ENCODE measurements at places on chromosomes 11 and 22.

GRCh38 chr11:14577292-14577691, 57.1 kb upstream of the PSMA1 start:
- DNase-seq: no peak

GRCh38 chr22:26956371-26956770, 299.0 kb downstream of the MIAT start:
- DNase-seq: no peak

DNA sequence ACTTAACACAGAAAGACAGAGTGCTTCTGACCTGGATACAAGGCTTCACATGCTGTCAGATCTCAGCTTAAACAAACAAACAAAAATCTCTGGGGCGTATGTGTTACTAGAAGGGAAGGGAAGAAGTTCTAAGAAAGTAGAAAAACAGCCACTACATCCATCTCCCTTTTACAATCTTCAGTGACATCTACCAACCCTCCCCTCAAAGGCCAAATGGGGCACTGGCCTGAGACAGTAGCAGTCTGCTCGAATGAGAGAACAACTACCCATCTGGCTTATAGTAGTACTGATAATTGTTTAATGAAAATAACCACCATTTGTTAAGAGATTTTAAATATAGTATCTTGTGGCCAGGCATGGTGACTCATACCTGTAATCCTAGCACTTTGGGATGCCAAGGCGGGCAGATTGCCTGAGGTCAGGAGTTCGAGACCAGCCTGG, 29.4 kb downstream of the CCDC83 start:
- no peak for DNase-seq

DNA sequence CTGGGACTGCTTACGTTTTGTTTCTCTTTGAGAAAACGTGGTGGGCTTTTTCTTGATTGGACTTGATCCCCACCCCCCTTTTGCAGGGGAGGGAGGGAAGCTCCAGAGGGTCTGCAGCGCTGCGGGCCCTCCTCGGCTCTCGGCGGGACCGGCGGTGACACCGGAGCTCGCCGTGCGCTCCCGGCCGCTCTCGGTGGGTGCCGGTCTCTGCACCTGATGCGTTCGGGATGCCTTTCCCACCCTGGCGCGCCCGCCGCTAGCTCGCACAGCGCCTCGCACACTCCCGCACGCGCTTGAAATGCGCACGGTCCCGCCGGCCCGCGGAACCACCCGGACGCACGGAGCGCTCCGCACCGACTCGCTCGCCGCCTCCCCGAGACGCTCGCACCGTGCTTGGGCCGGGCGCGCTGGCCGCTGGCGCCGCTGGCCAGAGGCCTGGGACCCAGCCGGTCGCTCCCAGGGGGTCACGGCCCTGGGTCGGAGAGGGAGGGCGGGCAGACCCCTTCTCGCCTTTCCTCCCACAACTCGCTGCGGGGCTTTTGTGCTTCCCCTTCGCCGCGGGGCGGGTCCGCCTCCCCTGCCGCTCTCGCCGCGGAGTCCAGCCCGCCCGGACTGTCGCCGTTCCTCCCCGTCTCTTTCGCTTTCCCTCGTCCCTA, 1.0 kb downstream of the ZBTB16 start:
- DNase-seq: no peak

DNA sequence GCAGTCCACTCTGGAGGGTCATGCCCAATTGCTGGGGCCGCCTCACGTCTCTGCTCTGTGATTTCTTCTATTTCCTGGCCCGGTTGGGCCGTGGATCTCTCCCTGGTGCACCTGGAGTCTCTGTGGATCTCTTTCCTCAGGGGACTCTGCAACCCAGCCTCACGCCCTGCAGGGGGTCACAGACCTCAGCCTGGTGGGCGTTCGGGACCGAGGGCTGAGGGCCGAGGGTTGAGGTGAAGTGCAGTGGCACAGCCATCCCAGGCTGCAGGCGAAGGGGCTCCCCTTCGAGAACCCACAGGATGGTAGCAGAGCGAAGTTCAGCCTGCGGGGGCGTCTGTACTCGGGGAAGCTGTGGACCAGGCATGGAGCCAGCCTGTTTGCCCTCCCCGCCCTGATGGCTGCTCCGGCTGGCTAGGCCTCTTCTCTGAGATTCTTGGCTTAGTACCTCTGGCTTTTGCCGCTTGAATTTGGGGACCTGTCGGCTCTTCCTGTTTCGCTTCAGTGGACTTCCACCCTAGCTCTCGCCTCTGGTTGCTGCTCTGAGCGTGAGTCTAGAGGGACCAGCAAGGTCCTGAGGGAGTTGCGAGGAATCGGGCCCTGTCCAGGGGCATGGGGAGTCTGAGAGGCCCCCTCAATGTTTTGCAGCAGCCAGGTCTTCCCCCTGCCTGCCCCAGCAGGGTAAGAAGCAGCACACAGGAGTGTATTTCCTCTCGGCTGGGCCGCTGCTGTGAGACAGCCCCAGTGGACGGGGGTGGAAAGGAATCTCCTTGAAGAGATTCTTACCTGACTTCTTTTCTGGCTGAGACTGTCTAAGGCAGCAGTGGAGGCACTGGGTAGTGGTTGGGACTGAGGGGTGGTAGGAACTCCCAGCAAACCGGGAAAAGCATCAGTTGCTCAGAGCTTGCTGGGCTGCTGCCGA, 140.8 kb downstream of the TBC1D22A start:
- DNase-seq: no peak

DNA sequence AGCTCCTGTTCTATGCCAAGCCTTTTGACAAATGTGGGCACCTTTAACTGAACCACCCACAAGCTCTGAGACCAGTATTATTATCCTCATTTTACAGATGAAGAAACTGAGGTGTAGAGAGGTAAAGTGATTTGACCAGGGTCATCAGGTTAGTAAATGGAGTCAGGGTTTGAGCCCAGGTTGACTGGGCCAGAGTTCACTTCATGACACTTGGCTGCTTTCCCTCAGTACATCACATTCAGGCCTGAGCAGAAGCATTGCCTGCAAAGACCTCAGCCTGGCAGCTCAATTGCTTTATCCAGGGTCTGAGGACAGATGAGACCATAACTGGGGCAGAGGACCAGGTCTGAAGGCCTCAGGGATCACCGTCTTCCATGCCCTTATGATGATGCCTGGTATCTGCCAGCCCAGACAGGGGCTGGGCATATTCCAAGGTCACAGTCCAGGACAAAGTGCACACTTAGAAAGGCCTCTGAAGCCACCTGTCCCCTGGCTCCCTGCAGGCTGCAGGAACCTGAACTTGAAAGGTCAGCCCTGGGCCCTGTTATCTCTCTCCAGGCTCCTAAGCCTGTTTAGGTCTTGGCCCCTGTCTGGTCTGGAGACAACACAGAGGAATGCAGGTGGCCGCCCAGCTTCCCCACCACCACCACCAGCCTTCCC, 32.0 kb downstream of the POU2AF3 start:
- DNase-seq: no peak

Data from HFFc6 (cell line).